ENCODE measurements at places on chromosomes 2 and 18.

- no peak for DNase-seq
Observed at GRCh38 chr2:193382583-193382982, 1187.8 kb upstream of the TMEFF2 start.

GRCh38 chr2:28193630-28194403 is 198.8 kb upstream of the FOSL2 start:
- DNase-seq, result no peak

DNA sequence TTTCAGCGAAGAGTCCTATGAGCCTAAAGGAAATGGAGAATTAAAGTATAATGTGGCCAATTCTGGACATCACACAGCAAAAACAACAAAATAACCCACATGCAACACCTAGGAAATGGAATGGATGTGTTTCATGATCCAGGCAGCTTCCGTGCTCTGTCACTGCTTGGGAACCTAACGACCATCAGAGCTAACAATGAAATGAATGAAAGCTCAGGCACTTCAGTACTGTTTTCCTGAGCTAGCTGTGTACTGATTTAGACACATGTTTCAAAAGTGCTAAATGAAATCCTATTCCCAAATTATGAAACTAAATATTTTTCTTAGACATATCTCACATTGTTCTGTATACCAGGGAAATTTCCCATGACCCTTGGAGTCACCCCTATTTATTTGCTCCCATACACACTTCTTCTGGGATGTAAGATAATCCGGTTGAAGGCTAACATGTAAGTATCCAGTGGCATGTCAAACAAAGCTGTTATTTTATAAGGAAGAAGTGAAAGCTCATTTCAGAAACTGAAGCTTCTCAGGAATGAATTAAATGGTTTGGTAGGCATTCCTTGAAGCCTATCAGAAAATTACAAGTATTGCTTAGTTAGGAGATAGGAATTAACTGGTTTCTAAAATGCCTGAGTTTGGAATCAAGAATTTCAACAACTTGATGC is 108.5 kb upstream of the RND3 start:
- no peak for DNase-seq

DNA sequence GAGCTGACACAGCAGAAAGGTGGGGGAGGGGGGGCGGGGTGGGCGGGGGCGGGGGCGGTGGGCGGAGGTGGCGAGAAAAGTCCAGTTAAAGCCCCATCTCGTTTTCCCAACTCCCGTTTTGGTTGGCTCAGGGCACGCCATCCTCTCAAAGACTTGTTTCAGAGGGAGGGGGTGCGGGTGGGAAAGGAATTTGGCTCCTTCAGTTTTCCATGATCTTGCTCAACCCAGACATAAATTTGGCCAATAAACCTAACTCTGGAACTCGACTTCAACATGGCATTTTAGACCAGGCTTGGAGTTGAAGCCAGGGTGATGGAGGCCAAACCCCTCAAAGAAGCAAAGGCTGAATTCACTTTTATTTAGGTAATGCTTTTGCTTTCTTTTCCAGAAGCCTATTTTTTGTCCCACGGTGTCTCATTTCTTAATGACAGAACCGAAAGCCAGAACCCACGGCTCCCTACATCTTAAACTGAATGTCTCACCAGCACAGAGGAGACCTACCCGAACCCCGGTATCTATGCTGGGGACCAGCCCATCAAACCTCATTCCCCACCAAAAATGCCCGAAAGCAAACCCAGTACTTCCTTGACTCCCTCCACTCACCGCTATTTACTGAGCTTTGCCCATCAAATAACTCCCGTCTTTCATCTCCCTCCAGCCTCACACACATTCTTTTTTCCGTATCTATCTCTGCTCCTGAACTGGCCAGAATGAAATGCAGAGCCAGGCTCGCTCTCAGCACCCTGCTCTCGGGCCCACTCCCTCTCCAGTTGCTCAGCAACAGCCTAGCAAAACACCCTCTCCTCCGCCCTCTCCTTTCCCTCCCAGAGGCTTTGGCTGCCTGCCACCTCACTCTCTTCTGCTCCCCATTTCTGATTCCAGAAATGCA is 4.3 kb downstream of the IGFBP5 start:
- peak; percentile 66 for DNase-seq

- no peak for DNase-seq
Observed at GRCh38 chr2:104448661-104449440, 405.1 kb upstream of the POU3F3 start.

GRCh38 chr2:224160917-224161316 is 121.8 kb upstream of the SERPINE2 start:
- no peak for DNase-seq

- no peak for DNase-seq
Observed at GRCh38 chr18:631560-631959, 25.9 kb upstream of the TYMS start.
